Breast epithelium (tissue), 4 donors: ENCODE measurements at places on chromosomes 1 and 21.

DNA sequence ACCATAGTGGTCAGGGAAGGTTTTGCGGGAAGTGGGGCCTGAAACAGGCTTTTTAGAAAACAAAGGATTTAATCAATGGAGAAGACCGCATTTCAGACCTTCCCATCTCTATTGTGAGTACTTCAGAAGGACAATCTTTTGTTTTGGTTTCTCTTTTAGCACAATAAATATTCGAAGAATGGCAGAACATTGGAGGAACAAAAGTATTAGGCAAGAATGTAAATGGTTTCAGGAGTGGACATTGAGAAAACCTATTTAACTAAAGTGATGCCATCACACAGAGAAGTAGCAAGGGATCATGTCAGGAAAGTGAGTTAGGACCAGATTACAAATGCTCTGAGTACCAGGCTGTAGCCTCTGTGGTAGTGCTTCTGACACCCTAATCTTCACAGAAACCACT, 26.8 kb upstream of the UBE2U start:
- no peaks in the 10 kb centered on the region for H3K4me1 ChIP-seq
- H3K27ac ChIP-seq, result no peak overlapping the region
- DNase-seq, result no peak
- H3K4me3 ChIP-seq, result no peak overlapping the region
- H3K36me3 ChIP-seq, result no peaks in the 10 kb centered on the region

GRCh38 chr1:53781654-53782053, 42.7 kb upstream of the GLIS1 start:
- H3K4me3 ChIP-seq, result no peak overlapping the region
- no peaks in the 10 kb centered on the region for H3K36me3 ChIP-seq
- no peaks in the 10 kb centered on the region for H3K4me1 ChIP-seq
- no peak overlapping the region for H3K27ac ChIP-seq
- DNase-seq, result no peak

DNA sequence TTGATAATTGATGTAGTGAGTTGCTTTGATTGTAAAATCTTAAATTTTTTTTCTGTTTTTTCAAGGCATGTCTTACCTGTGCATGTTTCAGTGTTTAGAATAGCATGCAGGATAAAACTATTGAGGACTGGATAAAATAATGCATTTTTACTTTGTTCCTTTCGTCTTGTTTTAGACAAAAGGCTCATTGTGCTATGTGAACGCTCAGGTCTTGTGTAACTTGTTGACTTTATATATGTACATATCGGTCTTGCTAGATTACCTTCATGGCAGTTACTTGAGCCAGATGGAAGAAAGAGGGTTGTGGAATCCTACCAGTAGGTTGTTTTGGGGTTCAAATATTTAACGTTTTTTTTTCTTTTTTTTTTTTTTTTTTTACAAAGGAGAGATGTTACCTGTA, 7.0 kb downstream of the NFIA start:
- H3K4me3 ChIP-seq, result no peak overlapping the region
- no peaks in the 10 kb centered on the region for H3K27me3 ChIP-seq
- no peaks in the 10 kb centered on the region for H3K36me3 ChIP-seq
- H3K4me1 ChIP-seq, result no peaks in the 10 kb centered on the region

DNA sequence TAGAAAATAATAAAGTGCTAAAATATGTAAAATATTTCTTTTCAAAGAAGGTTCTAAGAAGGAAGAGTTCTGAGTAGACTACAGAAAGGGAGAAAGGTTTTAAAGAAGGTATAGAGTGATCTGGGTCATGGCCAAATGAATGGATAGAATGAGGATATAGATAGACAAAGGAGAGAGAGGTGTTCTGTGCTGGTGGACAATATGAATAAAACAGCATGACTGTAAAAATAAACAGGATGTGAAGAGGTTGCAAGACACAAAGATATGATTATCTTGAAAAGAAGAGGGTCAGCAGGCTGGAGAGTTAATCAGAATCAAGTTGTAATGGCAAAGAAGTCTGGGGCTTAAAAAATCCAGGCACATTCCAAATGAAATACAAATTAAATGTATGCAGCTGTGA, 86.7 kb upstream of the GNG4 start:
- no peaks in the 10 kb centered on the region for H3K36me3 ChIP-seq
- H3K4me1 ChIP-seq, result no peaks in the 10 kb centered on the region
- no peak overlapping the region for H3K4me3 ChIP-seq
- no peaks in the 10 kb centered on the region for H3K27me3 ChIP-seq
- H3K27ac ChIP-seq, result no peak overlapping the region
- DNase-seq, result no peak

DNA sequence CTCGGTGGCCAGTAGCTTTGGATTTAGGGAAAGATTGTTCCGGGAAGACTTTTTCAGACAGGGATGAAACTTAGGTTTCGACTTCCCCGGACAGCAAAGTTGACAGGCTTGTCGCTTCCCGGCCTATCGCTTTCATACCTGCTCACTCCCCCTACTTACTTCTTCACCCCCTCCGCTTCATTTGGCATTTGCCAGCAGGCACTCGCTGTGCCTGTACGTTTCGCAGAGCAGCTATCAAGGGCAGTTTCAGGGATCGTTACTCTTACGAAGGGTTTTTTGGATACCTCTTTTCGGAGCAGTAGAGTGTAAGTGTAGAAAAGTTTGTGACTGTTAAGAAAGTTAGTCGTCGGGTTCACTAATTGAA, 393 bp downstream of the BLZF1 start:
- H3K4me3 ChIP-seq, result peak overlapping the region; percentile 71
- no peak for DNase-seq
- H3K4me1 ChIP-seq, result peaks cover 9% of the 10 kb centered on the region
- peak overlapping the region; percentile 86 for H3K27ac ChIP-seq

GRCh38 chr1:211547710-211548109, 31.3 kb downstream of the SLC30A1 start:
- H3K27ac ChIP-seq, result no peak overlapping the region
- no peak for DNase-seq

DNA sequence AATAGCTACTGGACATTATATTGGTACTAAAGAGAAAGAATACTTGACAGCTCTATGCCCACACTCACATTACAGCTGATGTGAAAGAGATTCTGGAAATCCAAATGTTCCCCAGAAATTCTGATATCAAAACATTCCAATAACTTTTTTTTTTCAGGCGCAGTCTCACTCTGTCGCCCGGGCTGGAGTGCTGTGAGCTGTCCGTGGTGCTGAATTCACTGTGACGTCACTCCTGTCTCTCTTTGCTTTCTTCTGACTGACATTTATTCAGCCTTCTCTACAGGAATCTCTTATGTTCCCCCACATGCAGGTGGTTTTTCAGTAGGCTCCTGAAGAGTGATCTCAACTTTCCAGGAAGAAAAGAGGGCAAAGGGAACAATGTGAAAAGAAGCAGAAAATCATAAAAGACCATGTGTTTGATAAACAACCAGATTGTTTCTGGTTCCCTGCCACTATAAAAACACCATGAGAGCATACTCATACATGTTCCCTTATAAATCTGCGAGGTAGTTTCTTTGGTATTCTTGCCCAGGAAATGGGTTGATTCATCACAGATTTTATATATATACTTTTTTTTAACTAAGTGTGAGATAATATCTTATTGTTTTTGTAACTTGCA, 6.2 kb downstream of the S100A7A start:
- H3K4me1 ChIP-seq, result no peaks in the 10 kb centered on the region
- no peaks in the 10 kb centered on the region for H3K36me3 ChIP-seq
- no peak for DNase-seq
- no peak overlapping the region for H3K4me3 ChIP-seq
- H3K27me3 ChIP-seq, result no peaks in the 10 kb centered on the region
- no peak overlapping the region for H3K27ac ChIP-seq

- H3K27me3 ChIP-seq, result no peaks in the 10 kb centered on the region
- no peaks in the 10 kb centered on the region for H3K36me3 ChIP-seq
- H3K4me3 ChIP-seq, result no peak overlapping the region
- no peaks in the 10 kb centered on the region for H3K4me1 ChIP-seq
Observed at GRCh38 chr1:147491098-147491497, 50.2 kb upstream of the BCL9 start.

- H3K4me1 ChIP-seq, result no peaks in the 10 kb centered on the region
- H3K27ac ChIP-seq, result no peak overlapping the region
- H3K4me3 ChIP-seq, result no peak overlapping the region
- no peak for DNase-seq
Observed at GRCh38 chr21:44291078-44291935, 5.6 kb downstream of the AIRE start.

- no peaks in the 10 kb centered on the region for H3K27me3 ChIP-seq
- H3K4me1 ChIP-seq, result no peaks in the 10 kb centered on the region
- H3K36me3 ChIP-seq, result no peaks in the 10 kb centered on the region
- H3K27ac ChIP-seq, result peak overlapping the region; percentile 57
- H3K4me3 ChIP-seq, result no peak overlapping the region
Observed at GRCh38 chr1:234899041-234899729, 229.5 kb downstream of the TOMM20 start.

- no peak for DNase-seq
- no peak overlapping the region for H3K4me3 ChIP-seq
- H3K36me3 ChIP-seq, result no peaks in the 10 kb centered on the region
- H3K4me1 ChIP-seq, result no peaks in the 10 kb centered on the region
- no peaks in the 10 kb centered on the region for H3K27me3 ChIP-seq
- no peak overlapping the region for H3K27ac ChIP-seq
Observed at GRCh38 chr1:234737967-234738314, 128.0 kb upstream of the IRF2BP2 start.

GRCh38 chr1:84363019-84363418, 35.3 kb upstream of the DNASE2B start:
- H3K4me3 ChIP-seq, result no peak overlapping the region
- no peaks in the 10 kb centered on the region for H3K4me1 ChIP-seq
- no peaks in the 10 kb centered on the region for H3K36me3 ChIP-seq
- no peak for DNase-seq
- H3K27ac ChIP-seq, result peak overlapping the region; percentile 42
- no peaks in the 10 kb centered on the region for H3K27me3 ChIP-seq

- H3K27me3 ChIP-seq, result no peaks in the 10 kb centered on the region
- H3K4me3 ChIP-seq, result peak overlapping the region; percentile 28
- H3K27ac ChIP-seq, result peak overlapping the region; percentile 73
- peaks cover 7% of the 10 kb centered on the region for H3K4me1 ChIP-seq
Observed at GRCh38 chr1:203273869-203274602, 31.3 kb upstream of the BTG2 start.

GRCh38 chr1:47215713-47216112, 16.3 kb downstream of the TAL1 start:
- DNase-seq, result no peak
- H3K27me3 ChIP-seq, result no peaks in the 10 kb centered on the region
- H3K4me1 ChIP-seq, result no peaks in the 10 kb centered on the region

DNA sequence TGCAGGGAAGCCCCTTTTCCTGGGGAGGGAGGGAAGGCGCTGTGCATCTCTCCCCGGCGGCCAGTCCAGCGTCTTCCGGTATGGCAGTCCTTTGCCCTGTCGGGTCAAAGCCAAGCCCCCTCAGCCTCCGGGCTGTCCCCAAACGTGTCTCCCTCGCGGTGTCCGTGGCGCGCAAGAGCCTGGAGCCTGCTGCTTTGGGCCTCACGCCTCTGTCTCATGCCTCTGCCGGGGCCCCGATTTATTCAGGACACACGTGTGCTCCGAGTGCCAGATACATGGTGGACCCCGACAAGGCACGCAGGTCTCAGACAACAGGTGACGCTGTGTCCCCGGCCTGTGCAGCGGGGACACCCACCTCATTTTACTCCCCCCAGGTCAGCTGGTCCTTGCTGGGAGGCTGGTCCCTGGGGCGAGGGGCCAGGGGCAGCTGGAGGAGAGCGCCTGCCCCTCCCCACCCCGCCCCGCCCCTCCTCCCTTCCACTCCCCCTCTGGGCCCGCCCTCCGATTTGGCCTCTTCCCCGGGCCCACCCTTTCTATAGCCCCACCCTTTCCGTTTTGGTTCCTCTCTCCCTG, 176.7 kb downstream of the CAMTA1 start:
- no peaks in the 10 kb centered on the region for H3K4me1 ChIP-seq
- H3K36me3 ChIP-seq, result no peaks in the 10 kb centered on the region
- H3K27ac ChIP-seq, result no peak overlapping the region
- peaks cover 16% of the 10 kb centered on the region for H3K27me3 ChIP-seq

DNA sequence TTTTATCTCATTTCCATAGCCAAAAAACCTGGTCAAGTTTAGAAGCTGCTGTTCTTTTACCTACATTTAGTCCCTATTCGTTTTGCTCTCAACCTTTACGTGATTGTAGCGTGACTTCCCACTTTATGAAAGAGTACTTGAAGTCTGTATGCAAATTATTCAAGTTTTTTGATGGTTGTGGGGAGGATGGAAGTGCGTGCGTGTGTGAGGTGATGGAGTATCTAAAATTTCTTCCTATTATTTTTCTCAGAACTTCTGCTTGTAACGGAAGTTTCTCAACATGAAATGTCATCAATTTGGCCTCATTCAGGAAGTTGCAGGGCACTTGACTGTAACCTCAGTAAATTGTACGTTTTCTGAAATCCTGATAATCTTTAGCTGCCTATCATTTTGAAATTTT, 64.0 kb downstream of the SAMSN1 start:
- H3K4me3 ChIP-seq, result no peak overlapping the region
- H3K36me3 ChIP-seq, result no peaks in the 10 kb centered on the region
- H3K4me1 ChIP-seq, result no peaks in the 10 kb centered on the region
- H3K27me3 ChIP-seq, result no peaks in the 10 kb centered on the region
- H3K27ac ChIP-seq, result no peak overlapping the region

DNA sequence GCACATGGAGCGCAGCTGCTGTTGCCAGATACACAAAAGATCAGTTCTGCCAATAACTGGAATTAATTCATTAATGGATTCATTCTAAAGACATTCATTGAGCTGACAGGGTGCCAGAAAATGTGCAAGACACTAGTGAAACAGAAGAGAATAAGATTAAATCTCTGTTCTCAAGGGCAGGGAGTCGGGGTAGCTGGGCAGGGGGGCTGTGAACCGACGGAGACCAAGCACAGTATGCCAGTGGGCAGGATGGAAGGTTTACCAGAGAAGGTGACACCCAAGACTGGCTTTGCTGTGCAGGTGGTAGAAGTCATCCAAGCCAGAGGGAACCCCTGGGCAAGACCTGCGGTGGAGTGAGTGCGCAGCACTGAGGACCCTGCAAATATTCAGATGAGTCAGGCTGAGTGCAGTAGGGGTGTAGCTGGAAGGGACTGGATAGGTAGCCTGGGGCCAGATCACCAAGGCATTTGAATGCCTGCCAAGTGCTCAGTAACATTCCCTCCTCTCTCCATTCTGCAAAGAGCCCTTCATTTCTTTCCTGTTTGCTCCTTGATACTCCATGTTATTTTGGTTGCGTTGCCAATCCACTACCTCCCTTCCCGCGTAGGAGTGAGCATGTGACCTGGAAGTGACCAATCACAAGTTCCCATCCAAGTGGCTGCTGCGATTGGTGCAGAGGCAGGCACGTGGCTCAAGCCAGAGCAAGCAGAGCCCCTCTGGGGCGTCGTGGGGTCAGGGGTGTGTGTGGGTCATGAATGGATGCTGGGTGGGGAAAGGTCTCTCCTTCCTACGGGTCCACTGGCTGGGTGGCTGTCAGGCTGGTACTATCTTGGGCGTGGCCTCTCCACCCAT, 413.1 kb downstream of the PTPRU start:
- no peak overlapping the region for H3K4me3 ChIP-seq
- no peaks in the 10 kb centered on the region for H3K4me1 ChIP-seq
- H3K27ac ChIP-seq, result no peak overlapping the region
- DNase-seq, result no peak

DNA sequence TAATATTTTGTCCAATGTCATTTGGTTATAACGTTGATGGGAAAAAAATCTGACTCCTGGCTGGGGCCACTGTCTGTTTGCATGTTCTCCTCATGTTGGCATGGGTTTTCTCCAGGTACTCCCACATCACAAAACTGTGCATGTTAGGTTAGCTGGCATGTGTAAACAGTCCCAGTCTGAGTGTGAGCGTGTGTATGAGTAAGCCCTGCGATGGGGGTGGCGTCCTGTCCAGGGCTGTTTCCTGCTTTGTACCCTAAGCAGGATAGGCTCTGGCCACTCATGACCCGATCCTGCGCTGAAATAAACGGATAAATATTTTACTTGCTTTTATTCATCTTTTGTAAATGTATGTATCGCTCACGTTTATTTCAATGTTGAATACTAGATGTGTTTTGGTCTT, 13.5 kb downstream of the EFCAB14 start:
- no peaks in the 10 kb centered on the region for H3K27me3 ChIP-seq
- no peak for DNase-seq
- H3K36me3 ChIP-seq, result no peaks in the 10 kb centered on the region
- H3K27ac ChIP-seq, result no peak overlapping the region
- H3K4me3 ChIP-seq, result no peak overlapping the region
- peaks cover 6% of the 10 kb centered on the region for H3K4me1 ChIP-seq
